ENCODE measurements at places on chromosomes 6 and 20. TPM values are rescaled to one million over a fixed set of nuclear protein-coding genes. Genes with fewer than 3 reads are reported as not detected.

DNA sequence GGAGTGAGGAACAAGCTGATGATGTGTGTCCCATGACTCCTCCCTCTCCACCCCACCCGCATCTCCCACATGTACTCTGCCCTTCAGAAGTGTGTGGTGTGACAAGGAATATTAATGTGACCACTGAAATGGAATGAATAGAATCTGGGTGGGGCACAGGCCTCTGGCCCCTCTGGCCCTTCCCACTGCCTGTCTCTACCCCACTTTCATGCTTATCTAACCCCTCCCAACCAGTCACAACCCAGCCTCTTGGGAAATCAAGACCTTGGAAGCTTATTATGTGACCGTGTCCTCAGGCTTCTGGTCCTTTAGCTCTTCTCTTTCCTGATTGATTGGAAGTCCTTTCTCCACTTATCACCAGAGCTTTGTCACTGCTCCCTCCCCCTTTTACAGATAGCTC, 312.2 kb upstream of the SOX4 start:
- H3K4me1 ChIP-seq: no peaks in the 10 kb centered on the region
- no peaks in the 10 kb centered on the region for H3K36me3 ChIP-seq
- no peak overlapping the region for H3K27ac ChIP-seq
- no peaks in the 10 kb centered on the region for H3K27me3 ChIP-seq

- peaks cover 5% of the 10 kb centered on the region for H3K4me1 ChIP-seq
- peak overlapping the region; percentile 98 for H3K27ac ChIP-seq
- H3K4me3 ChIP-seq: peak overlapping the region; percentile 58
Observed at GRCh38 chr6:35727231-35727934, 9.4 kb upstream of the ARMC12 start.

- peaks cover 8% of the 10 kb centered on the region for H3K4me1 ChIP-seq
- H3K36me3 ChIP-seq: no peaks in the 10 kb centered on the region
- no peak overlapping the region for H3K27ac ChIP-seq
- H3K4me3 ChIP-seq: no peak overlapping the region
- DNase-seq: no peak
Observed at GRCh38 chr6:157849288-157850017, 26.4 kb downstream of the SNX9 start.

DNA sequence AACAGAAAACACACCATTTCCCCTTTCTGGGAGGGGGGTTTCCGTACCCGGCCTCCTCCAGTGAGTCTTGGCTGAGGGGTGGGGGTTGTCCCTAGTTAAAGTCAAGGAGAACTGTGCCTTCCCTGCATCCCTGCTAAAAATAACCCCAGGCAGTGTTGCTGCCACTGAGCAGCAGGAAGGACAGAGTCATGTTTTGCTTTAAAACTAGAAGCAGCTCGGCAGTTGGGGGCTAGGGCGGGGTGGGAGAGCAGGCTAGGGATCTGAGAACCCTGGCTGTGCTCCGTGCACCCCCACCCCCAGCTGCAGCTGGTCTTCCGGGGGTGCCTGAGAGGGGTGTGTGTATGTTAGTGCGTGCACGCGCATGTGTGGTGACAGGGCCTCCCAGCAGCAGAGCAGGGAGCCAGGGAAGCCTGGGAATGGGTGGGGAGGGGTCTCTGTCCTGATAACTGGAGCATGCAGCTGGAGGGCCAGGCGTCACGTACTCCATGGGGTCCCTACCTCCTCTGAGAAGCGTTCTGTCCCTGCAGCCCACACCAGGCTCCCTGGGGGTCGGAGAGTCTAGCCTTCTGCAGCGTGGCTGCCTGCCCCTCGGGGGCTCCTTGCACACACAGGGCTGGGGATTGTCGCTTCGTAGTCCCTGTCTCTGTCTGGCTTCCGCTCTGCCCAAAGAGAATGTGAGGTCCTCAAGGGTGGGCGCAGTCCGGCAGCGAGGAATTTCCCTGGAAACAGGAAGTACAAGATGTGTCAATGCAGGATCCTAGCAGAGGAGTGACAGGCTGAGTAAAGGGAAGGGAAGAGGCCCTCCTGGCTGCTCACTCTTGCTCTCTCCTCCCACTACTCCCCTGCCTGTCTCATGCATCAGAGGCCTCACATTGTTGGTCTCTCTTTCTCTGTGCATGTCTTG, 16.8 kb upstream of the ARMC12 start:
- no peak overlapping the region for H3K4me3 ChIP-seq
- no peaks in the 10 kb centered on the region for H3K4me1 ChIP-seq
- H3K27ac ChIP-seq: peak overlapping the region; percentile 63
- H3K36me3 ChIP-seq: no peaks in the 10 kb centered on the region

GRCh38 chr20:35317416-35318210, 25.4 kb upstream of the FAM83C start:
- DNase-seq: no peak
- H3K27ac ChIP-seq: no peak overlapping the region
- H3K27me3 ChIP-seq: no peaks in the 10 kb centered on the region
- H3K4me3 ChIP-seq: no peak overlapping the region
- H3K4me1 ChIP-seq: no peaks in the 10 kb centered on the region

DNA sequence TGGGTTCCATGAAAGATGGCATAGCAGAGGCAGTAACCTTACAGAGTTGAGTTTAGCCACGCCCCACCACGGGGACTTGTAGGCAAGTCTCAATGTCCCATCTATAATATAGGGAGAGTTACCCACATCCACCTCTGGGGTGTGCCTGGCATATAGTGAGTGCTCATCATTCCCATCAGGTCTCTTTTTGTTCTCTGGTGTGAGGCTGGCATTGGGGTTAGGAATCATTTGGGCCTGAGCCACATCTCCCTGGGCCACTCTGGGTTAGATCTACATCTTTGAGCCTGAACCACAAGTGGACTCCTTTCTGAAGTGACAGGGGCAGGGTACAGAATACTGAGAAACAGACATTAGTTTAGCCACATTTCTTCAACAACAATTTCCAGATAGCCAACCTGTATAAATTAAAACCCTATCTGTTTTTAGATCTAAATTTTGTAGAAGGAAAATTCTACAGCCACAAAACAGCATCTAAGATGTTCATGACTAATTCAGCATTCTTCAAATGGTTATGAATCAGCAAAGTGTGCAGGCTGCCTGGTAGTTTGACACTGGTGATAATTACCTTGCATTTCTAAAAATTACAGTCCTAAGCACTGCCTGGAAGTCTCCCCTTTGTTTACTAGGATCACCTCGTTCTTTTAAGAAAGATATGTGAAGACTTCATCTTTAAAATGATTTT, 20.1 kb downstream of the RNF24 start:
- H3K27me3 ChIP-seq: no peaks in the 10 kb centered on the region
- H3K4me1 ChIP-seq: no peaks in the 10 kb centered on the region
- H3K27ac ChIP-seq: no peak overlapping the region

- no peaks in the 10 kb centered on the region for H3K36me3 ChIP-seq
- no peaks in the 10 kb centered on the region for H3K4me1 ChIP-seq
- no peak overlapping the region for H3K27ac ChIP-seq
- no peak overlapping the region for H3K4me3 ChIP-seq
Observed at GRCh38 chr6:117837261-117837660, 69.8 kb upstream of the SLC35F1 start.

- H3K27ac ChIP-seq: no peak overlapping the region
- DNase-seq: no peak
- H3K4me3 ChIP-seq: no peak overlapping the region
- H3K4me1 ChIP-seq: no peaks in the 10 kb centered on the region
Observed at GRCh38 chr6:168703990-168704389, 263.0 kb downstream of the SMOC2 start.

DNA sequence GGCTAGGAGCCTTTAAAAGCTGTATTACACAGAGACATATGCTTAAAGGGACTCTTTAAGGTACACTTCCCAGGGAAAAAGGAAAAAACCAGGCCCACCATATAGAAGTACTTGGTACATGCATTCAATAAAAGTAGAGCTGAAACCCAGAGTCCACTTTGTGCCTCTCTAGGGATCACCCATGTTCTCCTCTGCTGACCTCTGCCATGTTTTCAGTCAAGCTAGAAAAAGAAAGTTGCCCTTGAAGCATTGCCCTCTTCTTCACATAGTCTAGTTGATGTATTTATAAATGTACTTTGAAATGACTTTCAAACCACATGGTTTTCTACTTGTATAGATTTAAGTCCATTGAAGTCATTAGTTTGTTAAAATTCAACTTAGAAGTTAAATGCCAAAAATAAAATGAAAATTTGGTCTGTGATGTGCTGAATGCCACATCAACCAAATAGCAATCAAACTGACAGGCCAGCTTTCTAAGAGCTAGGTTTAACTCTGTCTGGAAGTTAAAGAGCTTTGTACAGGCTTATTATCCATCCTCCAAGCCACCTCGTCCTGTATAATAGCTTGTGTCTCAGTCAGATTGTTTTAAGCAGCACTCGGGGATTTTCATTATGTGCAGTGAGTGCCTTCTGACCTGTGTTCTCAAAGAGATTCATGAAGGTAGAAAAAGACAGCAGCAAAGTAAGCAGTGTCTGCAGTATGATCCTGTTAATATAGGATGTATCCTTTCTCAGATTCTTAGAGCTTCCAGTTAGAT, 238.6 kb upstream of the PLN start:
- no peaks in the 10 kb centered on the region for H3K36me3 ChIP-seq
- no peaks in the 10 kb centered on the region for H3K27me3 ChIP-seq
- H3K4me1 ChIP-seq: no peaks in the 10 kb centered on the region
- no peak overlapping the region for H3K27ac ChIP-seq
- no peak for DNase-seq

DNA sequence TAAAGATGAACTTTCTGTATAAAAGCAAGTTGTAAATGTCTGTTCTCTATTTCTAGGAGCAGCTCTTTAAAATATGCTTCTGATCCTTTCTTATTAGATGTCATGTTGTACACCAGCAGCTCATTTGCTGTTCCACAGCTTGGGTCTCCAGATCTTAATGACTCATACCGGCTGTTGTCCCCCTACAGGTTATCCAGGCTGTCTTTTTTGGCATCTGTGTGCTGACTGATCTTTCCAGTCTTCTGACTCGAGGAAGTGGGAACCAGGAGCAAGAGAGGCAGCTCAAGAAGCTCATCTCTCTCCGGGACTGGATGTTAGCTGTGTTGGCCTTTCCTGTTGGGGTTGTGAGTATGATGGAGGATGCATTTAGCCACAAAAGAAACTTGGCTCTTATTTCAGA, 76.0 kb downstream of the AIG1 start:
- H3K27me3 ChIP-seq: no peaks in the 10 kb centered on the region
- peaks cover 5% of the 10 kb centered on the region for H3K36me3 ChIP-seq
- no peaks in the 10 kb centered on the region for H3K4me1 ChIP-seq
- no peak overlapping the region for H3K4me3 ChIP-seq
- no peak overlapping the region for H3K27ac ChIP-seq

DNA sequence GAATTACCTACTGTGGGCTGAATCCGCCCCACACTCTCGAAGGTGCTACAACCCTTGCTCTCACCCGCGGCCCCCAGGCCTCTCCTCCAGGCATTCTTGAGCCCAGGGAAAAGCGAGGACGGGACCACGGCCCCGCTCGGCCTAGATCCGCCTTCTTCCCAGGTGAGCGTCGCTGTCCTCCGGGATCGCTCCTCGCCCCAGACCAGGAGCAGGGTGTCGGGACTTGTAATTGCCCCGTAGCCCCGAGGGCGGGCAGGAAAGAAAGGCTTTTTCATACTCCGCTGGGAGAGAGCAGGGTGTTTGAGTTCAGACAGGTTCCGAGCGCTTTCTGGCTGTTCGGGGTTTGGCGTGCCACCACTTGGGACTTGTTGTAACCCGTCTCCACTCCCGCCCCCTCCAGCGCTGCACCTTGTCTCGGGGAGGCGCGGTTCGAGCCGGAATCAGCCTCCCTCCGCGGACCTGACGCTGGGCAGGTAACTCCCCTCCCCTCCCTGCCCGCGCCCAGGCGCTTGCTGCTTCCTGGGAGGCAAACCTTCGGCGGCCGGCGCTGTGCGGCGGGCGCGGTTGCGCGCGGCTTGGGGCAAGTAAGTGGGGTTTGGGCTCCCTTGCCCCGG, at the start of gene FAM83B:
Gene FAM83B (plus strand): TSS at position 529 of the 614 bp plus-strand sequence. CDS start 23,476 bp downstream, outside the sequence.
- H3K36me3 ChIP-seq: no peaks in the 10 kb centered on the region
- no peak for DNase-seq
- H3K27ac ChIP-seq: no peak within 1 kb of the TSS
- H3K4me1 ChIP-seq: no peaks in the 10 kb centered on the region

DNA sequence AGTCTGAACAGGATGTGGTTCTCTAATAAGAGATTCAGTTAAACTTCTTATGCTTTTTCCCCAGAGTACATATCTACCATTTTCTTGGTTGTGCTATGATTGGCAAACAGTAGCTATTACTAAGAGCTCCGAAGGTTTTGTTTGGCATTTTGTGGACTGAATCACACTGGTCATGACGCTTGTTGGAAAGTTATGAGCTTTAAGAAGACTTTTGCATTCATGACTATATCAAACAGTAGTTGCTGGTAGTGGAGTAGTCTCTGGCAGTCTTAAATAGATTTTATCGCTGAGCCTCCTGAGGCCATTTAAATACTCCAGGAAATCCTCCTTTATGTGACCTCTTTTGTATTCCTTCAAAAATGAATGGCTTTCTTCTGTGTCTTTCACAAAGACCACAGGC, 40.8 kb downstream of the CCDC170 start:
- no peaks in the 10 kb centered on the region for H3K36me3 ChIP-seq
- H3K27me3 ChIP-seq: no peaks in the 10 kb centered on the region
- no peak for DNase-seq
- no peak overlapping the region for H3K4me3 ChIP-seq
- H3K4me1 ChIP-seq: no peaks in the 10 kb centered on the region
- no peak overlapping the region for H3K27ac ChIP-seq

DNA sequence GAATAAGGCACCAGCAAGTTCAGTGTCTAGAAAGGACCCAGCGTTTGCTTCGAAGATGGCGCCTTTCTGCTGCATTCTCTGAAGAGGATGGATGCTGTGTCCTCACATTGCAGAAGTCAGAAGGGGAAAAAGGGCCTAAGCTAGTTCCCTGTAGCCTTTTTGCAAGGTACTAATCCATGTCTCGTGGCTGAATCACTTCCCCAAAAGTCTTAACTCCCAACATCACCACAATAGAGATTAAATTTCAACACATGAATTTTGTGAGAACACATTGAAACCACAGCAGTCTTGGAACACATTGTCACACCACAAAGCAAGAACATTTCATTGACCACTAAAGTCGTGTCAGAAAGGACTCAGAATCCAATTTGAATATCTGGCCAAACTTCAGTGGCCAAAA, 42.1 kb downstream of the KLHL31 start:
- no peak overlapping the region for H3K4me3 ChIP-seq
- H3K27me3 ChIP-seq: no peaks in the 10 kb centered on the region
- no peak for DNase-seq
- H3K36me3 ChIP-seq: no peaks in the 10 kb centered on the region

- no peaks in the 10 kb centered on the region for H3K36me3 ChIP-seq
- DNase-seq: no peak
- no peaks in the 10 kb centered on the region for H3K4me1 ChIP-seq
- no peak overlapping the region for H3K4me3 ChIP-seq
- H3K27ac ChIP-seq: no peak overlapping the region
Observed at GRCh38 chr6:158662954-158663624, 13.2 kb downstream of the SYTL3 start.

DNA sequence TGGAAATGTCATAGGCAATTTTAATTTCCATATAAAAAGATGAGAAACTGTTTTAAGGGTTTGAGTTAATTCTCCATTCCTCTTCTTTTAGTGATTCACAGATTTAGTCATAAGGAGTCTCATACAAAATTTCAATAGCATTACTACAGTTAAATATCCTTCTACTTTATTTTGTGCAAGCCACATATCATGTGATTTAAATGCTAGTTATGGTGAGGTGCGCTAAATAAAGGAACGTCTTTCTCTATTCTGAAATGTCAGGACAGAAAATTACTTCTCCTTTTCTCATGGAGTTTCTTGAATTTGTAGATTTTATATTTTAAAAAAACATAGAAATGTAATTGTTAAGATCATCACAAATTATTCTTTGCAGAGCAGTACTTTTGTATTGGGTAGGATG, 50.0 kb upstream of the SUPT3H start:
- peaks cover 11% of the 10 kb centered on the region for H3K4me1 ChIP-seq
- no peaks in the 10 kb centered on the region for H3K36me3 ChIP-seq
- H3K4me3 ChIP-seq: no peak overlapping the region
- H3K27me3 ChIP-seq: no peaks in the 10 kb centered on the region
- DNase-seq: no peak

The SLC17A3 gene
- total RNA-seq: 31.4 TPM

Measured in right lobe of liver (tissue), 6 donors.